ENCODE measurements at places on chromosomes 7 and 10.
A peak's percentile ranks its signal among the peaks of the same experiment; 100 is the strongest.

GRCh38 chr7:55629051-55629677 lies 56.9 kb upstream of the VOPP1 start:
- no peak for DNase-seq

- DNase-seq: no peak
These were observed 265.4 kb downstream of the SKIDA1 start for GRCh38 chr10:21260066-21260465.

DNA sequence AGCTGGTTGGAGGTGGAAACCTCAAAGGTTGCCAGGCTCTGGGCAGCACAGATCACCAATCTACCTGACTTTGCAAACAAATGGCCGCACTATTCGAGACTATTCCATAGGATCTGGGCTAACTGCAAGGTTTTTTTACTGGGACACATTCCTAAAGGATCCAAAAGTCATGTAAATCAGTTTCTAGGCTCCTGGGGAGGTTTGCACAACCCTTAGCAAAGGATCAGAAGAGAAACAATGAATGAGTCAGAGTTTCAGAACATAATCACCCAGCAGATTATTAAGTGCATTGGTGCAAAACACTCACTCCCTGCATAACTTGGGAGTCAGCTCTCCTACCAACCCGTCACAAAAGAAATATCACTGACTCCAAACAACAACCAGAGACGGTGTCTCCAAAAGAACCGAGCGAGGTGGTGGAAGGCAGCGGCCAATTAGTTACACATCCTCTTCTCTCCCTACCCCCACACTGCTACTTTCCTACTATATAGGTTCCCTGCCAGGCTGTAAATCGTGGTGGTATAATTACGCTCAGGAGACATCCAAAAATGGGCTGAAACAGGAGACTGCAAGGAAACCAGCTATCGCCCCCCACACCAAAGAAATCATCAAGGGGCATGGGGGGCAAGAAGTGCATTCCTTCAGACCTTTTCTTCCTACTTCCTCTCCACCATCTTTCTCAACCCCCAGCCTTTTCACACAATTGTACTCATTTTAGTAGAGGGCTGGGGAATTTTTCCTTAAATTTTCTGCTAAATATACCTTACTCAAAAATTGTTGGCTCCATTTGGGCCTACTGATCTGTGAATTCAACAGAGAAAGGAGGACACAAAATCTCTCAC lies 3.2 kb downstream of the UBE2H start:
- DNase-seq: no peak

- no peak for DNase-seq
These were observed 58.9 kb upstream of the NCAPG2 start for GRCh38 chr7:158763454-158764033.

DNA sequence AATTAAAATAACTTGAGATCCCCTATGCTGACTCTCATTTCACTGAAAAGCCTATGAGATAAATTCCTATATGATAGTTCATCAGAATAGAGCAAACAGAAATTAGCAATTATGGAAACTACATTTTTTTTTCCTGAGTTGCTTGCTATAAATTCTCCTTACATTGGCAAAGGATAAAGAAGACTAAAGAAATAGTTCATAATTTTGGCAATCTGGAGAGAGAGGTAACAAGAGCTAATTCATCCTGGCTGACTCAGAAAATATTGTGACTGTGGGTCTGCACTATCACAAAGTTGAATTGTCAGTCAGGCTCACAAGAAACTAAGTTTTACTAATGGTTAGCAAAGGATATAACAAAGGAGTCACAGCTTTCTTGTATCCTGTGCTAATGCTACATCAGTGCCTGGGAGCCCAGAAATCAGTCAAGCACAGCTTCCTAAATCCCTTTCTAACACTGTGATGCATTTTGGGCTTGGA lies 483.0 kb downstream of the MAGI2 start:
- DNase-seq: no peak

- DNase-seq: no peak
These were observed 371.7 kb downstream of the LRMDA start for GRCh38 chr10:75803121-75803520.

GRCh38 chr7:53603461-53603860 lies 568.0 kb downstream of the POM121L12 start:
- DNase-seq: no peak

- DNase-seq: peak; percentile 9
These were observed 507 bp downstream of the PDZD8 start for GRCh38 chr10:117374506-117375359.

GRCh38 chr7:122136639-122137245 lies 7.3 kb downstream of the AASS start:
- no peak for DNase-seq

GRCh38 chr7:14507617-14508016 lies 394.9 kb downstream of the DGKB start:
- DNase-seq: no peak

DNA sequence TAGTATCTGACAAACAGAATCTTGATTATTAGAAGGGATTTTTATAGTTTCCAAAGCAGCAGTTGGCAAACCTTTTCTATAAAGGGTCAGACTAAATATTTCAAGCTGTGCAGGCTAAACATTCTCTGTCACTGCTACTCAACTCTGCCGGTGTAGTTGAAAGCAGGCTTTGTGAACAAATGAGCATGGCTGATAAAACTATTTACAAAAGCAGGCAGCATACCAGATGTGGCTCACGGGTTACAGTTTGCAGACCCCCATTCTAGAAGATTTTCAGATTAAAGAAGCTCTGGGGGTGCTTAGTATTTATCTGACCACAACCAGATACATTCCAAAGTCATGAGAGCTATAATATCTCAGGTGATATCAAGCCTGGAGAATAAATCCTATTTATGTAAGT lies 1017.5 kb downstream of the SORCS1 start:
- no peak for DNase-seq

DNA sequence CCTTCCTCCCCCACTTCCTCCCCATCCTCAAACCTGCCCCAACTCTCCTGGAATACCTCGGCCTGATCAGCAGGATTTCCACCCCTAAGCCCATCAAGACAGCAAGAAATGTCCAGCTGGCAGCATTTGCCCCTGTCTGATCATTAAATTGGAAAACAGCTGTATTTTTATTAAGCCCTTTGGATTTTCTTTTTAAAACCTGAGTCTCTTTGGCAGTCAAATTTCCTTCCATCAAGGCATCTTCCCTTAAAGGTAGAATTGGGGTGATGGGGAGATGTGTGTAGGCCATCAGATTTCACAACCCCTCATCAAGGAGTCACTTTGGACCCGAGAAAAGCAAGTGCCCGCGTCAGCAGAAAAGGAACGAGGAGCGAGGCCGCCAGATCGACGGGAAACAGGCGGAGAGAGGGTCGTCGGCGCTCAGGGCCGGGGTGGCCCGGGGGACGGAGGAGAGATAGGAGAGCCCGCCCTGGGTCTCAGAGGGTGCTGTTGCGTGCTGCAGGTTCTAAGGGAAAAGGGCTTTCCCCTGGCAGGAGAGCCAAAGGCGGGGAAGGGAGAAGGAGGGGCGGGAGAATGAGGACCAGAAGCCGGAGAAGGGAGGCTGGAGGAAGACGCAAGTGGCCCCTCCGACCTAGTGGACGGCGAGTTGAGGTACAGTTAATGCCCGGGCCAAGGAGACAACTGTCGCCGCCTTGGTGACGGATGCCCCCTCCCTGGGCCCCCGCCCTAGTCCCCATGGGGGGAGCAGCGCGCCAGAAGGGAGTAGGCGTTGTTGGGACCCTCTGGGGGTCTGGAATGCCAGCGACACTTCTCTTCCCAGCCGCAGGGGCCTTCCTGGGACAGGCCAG lies 11.5 kb upstream of the GATA3 start:
- DNase-seq: no peak

- DNase-seq: no peak
These were observed 1.3 kb upstream of the PPRC1 start for GRCh38 chr10:102131286-102132170.

GRCh38 chr7:136290351-136290750 lies 313.2 kb upstream of the MTPN start:
- no peak for DNase-seq

DNA sequence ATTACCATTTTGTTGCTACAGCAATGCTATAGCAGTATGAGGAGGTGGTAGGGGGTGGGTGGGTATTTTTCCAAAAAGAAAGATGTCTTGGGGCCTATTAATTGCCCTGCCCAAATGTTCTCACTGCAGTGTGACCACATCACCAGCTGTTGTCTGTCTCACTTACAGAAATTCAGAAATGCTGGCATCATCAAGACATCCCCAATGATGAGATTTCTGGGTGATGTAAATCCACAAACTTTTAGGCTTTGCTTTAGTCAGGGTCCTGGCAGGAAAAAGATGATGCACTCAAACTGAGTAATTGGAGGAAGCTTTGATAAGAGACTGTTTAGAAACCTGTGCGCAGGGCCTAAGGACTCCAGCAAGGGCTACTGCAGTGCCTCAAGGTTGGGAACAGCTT lies 56.2 kb upstream of the OPN4 start:
- DNase-seq: no peak

GRCh38 chr10:123943307-123943706 lies 51.7 kb upstream of the CPXM2 start:
- DNase-seq: no peak

DNA sequence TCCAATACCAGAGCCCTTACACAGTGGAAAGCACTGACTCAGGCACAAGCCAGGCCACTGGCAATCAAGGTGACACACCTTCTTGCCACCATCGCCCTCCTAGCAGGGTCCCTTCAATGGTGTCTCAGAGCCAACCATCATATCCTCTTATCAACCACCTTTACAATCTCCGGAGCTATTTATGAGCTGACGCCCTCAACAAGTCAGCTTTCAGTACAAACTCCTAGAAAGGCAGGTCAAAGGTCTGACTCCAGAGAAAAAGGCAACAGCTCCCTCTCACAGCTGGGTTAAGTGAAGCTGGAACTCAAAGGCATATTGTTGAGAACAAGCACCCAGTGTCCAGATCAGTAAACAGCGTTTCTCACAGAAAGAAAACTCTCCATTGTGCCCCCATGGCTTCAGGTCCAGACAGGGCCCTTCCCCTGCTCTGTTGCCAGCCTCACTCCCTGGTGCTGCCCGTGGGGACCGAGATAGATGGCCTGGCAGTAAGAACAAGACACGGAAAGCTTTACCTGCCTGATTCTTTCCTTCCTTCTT lies 2.4 kb downstream of the ZNF3 start:
- DNase-seq: no peak

DNA sequence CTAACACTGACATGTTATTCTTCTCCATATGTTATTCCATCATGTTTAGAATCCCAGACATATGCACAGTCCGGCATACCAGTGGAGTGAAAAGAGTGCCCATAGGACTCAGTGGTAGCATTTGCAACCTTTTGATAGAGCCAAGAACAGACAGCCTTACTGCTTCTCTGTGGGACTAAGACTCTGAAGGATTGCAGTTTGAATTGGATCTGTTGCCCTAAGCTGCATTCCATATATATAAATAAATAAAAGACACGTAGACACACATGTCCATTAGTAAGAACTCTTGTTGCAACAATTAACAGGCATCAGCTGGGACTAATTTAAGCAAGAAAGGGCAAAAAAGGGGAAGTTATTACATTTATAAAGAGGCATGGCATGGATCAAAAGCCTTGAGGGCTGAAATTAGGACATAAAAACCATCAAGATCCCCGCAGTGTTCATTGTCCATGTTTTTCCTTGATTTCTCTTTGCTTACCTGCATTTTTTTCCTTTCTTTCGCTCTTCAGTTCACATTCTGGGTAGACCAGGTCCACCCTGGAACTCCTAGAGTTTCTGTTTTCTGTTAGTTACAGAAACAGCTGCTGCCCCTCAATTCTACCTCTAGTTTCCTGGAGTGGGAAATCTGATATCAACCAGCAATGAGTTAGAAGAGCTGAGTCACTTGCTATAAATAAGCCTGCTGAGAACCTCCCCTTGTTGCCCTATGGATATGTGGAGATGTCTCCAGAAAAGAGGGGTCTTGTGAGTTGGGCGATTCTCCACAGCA lies 132.4 kb downstream of the SORCS1 start:
- DNase-seq: no peak

- no peak for DNase-seq
These were observed 110.4 kb downstream of the RNF216 start for GRCh38 chr7:5671046-5671445.

DNA sequence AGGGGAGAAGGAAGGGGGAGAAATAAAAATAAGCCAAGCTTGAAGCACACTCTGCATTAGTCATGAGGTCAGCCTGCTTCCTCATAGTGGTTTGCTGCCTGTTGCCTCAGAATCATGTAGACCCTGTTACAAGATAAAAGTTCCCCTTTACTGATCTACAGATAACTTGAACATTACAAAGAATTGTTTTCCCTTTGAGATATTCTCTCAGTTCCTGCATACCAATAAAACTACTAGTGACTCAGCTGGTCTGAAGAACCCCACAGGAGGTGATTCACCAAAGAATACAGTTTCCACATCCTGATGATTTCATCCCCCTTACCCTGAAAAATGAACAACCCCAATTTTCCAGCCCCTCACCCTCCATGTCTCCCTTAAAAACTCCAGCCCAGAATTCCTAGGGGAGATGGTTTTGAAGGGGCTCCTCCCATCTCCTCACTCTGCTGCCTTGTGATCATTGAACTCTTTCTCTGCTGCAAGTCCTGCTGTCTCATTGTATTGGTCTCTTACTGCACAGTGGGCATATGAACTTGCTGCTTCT lies 31.5 kb upstream of the NRP1 start:
- DNase-seq: no peak

DNA sequence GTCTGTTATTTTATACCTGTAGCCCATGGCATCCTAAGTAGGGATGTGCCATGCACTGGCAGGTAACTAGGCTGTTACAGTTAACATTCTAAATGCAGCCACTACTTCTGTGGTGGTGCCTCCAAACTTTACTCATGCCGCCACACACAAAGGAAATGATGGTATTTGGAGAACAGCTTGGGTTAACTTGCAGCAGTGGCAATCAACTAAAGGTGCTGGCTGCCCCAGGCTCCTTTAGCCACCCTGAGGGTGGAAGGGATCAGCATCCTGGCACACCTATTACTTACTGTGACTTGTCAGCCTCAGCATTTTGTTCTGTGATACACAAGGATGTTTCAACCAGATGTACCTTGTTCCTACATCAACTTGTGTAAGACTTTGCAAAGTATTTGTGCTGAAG lies 221.8 kb upstream of the PPP1R3A start:
- no peak for DNase-seq

- no peak for DNase-seq
These were observed 85.3 kb downstream of the ZNF33B start for GRCh38 chr10:42553064-42553407.

DNA sequence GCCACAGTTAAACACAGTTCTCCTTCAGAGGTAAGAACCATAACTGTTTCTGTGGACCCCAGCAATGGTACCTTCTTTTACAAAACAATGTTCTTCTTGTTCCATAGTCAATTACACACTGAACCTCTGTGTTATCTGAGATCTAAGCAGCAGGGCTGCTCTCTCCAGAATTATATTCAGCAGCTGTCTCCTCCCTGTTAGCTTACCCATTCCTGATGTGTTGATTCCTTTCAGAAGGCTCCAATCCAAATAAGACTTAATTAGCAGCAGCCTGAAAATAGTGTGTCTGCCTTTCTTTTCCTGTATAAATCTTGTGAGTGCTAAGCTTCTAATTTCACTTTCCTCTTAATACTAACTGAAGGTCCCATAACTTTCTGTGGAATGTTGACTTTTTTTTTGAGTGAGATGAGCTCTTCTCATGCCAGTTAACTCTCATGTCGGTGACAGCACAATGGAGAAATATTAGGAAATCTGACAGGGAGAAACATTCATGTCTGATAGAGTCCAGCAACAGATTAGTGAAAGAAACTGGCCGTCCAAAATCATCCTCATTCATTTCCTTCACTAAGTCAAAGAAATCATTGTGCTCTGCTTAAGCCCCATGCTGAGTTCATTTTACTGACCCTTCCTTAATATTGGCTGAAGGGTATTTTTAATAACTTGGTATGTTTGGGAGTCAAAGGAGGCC lies 226.5 kb downstream of the PRKG1 start:
- DNase-seq: no peak

GRCh38 chr10:73886085-73886529 lies 11.8 kb upstream of the CAMK2G start:
- peak; percentile 44 for DNase-seq

GRCh38 chr10:102675011-102675665 lies 30.9 kb downstream of the TRIM8 start:
- no peak for DNase-seq

Data from activated T-helper 1 cell treated with anti-CD3 and anti-CD28 coated beads, Interleukin-2, amount 50 U/mL, for 16 hours (primary cell).